A549 treated with Mapracorat at 1 μM for 4 hours (cell line): ENCODE measurements at places on chromosomes 5 and 9. TPM values are rescaled to one million over a fixed set of nuclear protein-coding genes. Genes with fewer than 3 reads are reported as not detected.

Gene PKD2L2
- 0.07 TPM in 1 of 5 replicates, not detected in the others for total RNA-seq

Gene PAEP
- 0.25 to 0.45 TPM (median 0.34 TPM) in 4 of 5 replicates, not detected in the other for total RNA-seq

Gene SLC27A4
- total RNA-seq: 35.9 to 47.8 TPM (median 45.7 TPM) in 5 replicates

Gene CARTPT
- total RNA-seq: not detected in 5 replicates

Gene SLC22A4
- 5.3 to 5.7 TPM (median 5.5 TPM) in 5 replicates for total RNA-seq

Gene RMND5B
- total RNA-seq: 21.1 to 30.3 TPM (median 30.1 TPM) in 5 replicates

Gene PDE8B
- total RNA-seq: 1.4 to 1.7 TPM (median 1.7 TPM) in 5 replicates
